T-cell (primary cell): ENCODE measurements at places on chromosomes 6 and 20. TPM values are rescaled to one million over a fixed set of nuclear protein-coding genes. Genes with fewer than 3 reads are reported as not detected.

ID4 gene
- total RNA-seq, result not detected

CD24 gene
- 3.4 TPM for total RNA-seq

DSP gene
- total RNA-seq, result 0.12 TPM

WFDC12 gene
- not detected for total RNA-seq

C6orf15 gene
- total RNA-seq, result not detected

CASP8AP2 gene
- total RNA-seq, result 32.3 TPM

DNMT3B gene
- 0.56 TPM for total RNA-seq

RSPO3 gene
- not detected for total RNA-seq

SLC25A27 gene
- total RNA-seq, result 2.4 TPM

WFDC10B gene
- total RNA-seq, result not detected

ITPA gene
- 63.3 TPM for total RNA-seq

POPDC3 gene
- not detected for total RNA-seq

CENPQ gene
- 4.3 TPM for total RNA-seq

ARFRP1 gene
- total RNA-seq, result 102 TPM

DCBLD1 gene
- total RNA-seq, result 2.7 TPM

GRIK2 gene
- not detected for total RNA-seq
